DND-41 (cell line): ENCODE measurements at places on chromosomes 3 and 15.

DNA sequence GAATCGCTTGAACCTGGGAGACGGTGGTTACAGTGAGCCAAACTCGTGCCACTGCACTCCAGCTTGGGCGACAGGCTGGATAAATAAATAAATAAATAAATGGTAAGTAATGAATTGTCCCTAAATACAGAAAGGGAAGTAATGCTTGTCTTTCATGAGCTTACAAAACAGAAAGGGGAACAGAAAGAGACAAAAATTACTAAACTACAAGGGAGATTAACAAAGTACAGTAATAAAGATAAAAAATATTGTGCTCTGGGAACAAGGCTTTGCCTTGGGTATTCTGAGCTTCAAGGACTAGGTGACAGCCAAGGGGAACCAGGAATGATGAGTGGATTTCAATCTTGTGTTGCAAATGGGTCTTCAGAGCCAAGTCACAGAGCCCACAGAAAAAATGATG lies 9.2 kb upstream of the HLTF start:
- no peak for DNase-seq

DNA sequence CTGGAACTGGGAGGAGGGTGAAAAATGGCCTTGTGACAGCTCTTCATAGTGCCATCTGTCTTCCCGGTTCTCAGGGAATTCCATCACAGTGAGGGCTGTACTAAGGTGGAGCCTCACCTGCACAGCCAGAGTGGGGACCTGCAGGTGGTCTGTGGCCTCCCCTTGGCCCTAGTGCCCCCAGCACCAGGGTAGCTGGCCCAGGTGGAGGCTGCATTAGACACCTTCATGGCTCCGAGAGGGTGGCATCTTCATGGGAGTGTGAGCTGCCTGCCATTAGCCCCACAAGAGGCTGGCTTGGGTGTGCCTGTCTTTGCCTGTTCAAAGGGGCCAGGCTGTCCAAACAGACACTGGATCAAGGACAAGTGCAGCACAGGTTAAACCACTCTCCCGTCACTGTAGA lies 95.5 kb upstream of the PRR23E start:
- no peak for DNase-seq

- DNase-seq, result no peak
Measured at GRCh38 chr15:67745073-67746006, 80.0 kb upstream of the SKOR1 start.

GRCh38 chr3:24588629-24589512 lies 94.2 kb upstream of the THRB start:
- DNase-seq, result no peak

DNA sequence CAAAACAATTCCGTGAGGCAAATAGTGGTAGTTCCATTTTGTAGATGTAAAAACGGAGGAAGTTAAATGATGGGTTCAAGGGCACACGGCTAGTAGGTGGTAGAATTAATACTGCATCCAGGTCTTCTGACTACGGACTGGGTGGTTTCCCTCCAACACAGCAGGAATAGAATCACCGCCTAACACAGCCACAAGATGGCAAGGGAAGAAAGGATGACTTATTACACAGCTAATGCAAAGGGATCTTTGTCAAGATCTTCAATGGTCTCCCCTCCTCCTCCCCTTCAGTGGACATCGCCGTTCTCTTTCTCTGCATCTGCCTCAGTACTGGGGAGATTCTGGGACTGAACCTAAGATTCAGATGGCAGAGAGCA lies 524 bp upstream of the TOPBP1 start:
- DNase-seq, result peak; percentile 34

DNA sequence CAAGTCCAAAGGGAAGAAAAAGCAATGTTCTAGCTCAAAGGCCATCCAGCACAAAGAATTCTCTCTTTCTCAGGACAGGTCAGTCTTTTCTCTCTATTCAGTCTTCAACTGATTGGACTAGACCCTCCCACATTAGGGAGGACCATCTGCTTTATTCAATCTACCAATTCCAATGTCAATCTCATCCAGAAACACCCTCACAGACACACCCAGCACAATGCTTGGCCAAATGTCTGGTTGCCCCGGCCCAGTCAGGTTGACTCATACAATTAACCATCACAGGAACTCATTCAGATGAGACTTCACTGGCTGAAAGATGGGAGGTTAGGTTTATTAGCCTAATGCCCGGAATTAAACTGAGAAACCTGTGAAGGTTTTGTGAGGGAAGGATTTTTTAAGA lies 32.4 kb downstream of the ACAN start:
- no peak for DNase-seq

- peak; percentile 76 for DNase-seq
Measured at GRCh38 chr15:56244811-56245576, 1.3 kb upstream of the RFX7 start.

- no peak for DNase-seq
Measured at GRCh38 chr15:51758645-51759044, 7.2 kb downstream of the TMOD2 start.

DNA sequence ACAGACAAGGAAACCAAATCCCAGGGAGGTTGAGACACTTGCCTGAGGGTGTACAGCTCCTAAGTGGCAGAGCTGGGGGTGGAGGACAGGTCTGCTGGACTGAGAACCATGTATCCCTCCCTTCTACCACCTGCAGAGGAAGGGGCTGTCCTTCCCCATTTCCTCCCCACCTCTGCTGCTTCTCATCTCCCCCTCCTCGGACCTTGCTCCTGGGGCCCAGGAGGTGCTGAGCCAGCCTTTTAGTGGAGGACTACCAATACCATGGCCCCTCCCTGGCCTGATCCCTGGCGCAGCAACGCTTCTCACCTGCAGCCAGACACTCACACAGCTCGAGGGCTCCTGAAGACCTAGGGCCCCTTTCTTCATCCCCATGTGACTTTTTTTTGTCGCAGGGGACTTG lies 50.4 kb downstream of the IDH2 start:
- DNase-seq, result no peak

GRCh38 chr3:7209098-7209497 lies 348.2 kb downstream of the GRM7 start:
- no peak for DNase-seq

DNA sequence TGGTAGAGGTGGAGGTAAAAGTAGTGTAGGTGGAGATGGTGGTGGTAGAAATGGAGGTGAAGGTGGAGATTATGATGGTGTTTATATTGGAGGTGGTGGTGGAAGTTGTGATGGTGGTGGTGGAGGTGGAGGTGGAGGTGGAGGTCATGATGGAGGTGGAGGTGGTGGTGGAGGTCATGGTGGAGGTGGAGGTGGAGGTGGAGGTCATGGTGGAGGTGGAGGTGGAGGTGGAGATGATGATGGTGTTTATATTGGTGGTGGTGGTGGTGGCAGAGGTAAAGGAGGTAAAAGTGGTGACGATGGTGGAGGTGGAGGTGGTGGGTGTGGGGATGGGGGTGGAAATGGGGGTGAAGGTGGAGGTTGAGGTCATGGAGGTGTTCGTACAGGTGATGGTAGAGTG lies 107.8 kb downstream of the ASB7 start:
- DNase-seq, result no peak

GRCh38 chr3:122714273-122714672 lies 33.6 kb downstream of the PARP14 start:
- DNase-seq, result no peak

DNA sequence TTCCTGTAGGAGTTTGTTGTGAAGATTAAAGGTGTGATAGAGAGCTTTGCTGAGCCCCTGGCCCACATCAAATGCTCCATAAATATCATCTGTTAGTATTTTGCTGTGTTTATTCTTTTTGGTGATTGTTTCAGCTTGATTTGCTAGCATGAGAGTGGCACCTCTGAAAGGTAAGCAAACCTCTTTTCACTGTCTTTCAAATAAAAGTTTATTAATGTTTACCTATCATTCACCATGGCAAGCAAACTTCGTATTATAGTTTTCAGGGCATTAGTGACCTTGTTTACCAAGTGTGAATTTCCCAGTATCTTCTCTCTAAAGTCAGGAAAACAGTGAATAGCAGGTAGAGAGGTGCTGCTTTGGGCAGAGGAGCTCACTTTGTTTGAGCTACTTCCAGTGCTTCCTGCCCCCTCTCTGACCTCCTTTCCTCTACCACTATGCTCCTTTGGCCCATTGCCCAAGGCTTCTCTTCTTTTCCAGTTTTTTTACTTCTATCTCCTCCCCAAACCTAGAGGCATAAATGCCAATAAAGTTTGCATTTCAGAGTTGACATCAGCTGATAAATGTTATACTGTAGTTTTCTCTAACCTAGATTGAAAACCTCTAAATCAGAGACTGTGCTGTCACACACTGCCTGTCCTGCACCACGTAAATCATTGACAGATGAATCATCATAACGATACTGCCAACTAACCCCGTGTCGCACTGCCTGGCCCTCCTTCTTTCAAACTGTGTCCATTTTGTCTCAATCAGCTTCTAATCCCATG lies 569.0 kb downstream of the TUSC7 start:
- DNase-seq, result no peak

DNA sequence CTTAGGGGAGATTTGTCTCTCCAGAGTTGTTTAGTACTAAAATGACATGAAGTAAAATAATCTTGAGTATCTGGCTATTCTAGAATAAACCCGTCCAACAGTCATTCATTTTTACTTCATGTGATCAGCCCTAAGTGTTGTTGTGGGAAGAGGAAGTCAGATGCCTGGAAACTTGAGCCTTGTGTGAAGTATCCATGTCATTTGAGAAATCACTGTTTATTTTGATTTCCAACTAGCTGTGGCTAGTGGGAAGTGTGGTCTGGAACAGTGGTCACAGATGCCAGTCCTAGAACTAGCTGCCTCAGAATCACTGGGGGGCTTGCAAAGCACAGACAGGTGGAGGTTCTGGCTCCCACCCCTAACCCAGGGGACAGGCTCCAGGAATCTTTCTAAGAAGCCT lies 77.7 kb upstream of the LIMD1 start:
- DNase-seq, result no peak

GRCh38 chr15:82698711-82699345 lies 10.8 kb downstream of the AP3B2 start:
- no peak for DNase-seq

DNA sequence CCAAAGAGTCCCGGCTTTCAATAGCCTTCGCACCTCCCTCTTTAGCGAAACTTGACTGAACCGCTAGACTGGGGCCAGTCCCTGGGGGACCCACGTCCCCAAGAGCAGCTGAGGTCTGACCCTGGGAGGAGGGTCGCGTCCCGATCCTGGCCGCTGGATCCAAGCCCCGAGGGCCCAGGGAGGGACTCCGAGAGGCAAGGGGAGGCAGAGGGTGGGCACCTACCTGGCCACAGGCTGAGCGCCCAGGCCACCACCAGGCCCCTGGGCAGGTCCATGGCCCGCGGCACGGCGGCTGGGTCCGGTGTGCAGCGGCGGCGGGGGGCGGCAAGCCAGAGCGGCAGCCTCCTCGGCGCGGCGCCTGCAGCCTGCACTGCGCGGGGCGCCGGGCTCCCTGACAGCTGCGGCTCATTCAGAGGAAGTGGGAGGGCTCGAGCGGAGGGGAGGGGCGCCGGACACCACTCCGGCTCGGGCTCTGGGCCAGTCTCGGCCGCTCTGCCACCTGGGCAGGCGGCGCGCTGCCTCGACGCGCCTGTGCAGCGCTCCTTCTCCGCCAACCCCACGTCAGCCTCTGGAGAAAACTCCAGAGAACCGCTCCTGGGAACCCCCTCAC lies at the start of gene ITGA11:
Gene ITGA11 (minus strand): TSS at position 372 of the 610 bp plus-strand sequence. CDS start 97 bp downstream, at position 275.
- DNase-seq, result no peak

DNA sequence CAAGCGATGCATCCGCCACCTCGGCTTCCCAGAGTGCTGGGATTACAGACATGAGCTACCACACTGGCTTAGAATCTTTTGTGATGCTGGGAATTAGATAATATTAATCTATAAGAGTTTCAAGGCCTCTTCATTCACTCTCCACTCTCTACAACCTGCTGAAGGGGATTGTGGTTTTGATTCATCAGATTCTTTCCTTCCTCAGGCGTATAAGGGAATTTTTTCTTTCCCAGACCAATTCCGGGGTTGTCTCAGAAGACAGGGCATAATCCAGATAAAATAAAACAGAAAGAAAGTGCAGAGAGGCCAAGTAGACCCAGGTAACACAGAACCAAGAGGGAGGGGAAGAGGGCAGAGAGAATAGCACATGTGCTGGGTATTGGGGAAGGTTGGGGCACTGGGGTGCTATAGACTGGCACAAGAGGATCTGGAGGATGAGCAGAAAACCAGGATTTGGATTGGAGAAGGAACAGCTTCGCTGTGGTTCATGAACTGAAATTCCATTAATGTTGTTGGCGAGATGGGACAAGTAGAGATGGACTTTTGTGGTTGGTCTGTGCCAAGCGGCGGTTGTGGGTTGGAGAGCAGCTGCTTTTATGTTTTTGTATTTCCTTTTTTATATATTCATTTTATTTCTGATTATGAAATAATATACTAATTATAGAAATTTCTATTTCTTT lies 12.8 kb downstream of the ARL6IP5 start:
- DNase-seq, result no peak

DNA sequence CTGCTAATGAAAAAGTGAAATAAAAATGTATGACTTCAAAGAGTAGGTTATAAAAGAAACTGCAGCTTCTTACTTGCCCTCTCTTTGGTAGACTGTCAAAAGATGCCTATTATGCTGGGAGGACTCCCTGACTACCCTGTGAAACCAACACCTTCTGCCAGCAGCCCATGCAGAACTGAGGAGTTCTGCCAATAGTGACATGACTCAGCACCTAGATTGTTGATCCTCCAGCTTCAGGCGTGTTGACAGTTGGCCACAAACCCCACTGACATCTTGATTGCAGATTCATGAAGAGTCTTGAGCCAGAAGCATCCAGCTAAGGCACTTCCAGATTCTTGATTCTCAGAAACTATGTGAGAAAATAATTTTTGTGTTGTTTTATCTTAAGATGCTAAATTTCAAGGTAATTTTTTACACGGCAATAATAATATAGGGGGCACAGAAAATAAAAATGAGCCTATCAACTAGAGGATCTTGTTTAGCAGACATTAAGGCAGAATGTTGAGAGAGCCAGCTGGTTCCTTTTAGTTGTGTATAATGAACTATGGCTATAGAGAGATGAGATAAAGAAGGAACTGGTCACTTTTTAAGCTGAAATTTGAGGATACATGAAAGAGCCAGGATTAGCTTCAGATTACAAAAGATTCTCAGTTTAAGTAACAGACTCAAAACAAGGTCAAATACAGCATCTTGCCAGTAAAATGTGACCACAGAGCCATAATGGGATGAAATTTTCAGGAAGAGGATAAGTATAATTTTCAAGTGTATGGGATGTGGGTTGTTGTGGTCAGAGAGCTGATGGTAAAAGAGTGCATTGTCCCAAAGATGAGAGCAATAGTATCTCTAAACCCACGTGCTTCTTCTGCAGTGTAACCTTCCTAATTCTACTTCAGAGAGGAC lies 588.7 kb upstream of the CBLB start:
- peak; percentile 67 for DNase-seq

GRCh38 chr3:41338276-41338675 lies 139.0 kb downstream of the CTNNB1 start:
- DNase-seq, result no peak

DNA sequence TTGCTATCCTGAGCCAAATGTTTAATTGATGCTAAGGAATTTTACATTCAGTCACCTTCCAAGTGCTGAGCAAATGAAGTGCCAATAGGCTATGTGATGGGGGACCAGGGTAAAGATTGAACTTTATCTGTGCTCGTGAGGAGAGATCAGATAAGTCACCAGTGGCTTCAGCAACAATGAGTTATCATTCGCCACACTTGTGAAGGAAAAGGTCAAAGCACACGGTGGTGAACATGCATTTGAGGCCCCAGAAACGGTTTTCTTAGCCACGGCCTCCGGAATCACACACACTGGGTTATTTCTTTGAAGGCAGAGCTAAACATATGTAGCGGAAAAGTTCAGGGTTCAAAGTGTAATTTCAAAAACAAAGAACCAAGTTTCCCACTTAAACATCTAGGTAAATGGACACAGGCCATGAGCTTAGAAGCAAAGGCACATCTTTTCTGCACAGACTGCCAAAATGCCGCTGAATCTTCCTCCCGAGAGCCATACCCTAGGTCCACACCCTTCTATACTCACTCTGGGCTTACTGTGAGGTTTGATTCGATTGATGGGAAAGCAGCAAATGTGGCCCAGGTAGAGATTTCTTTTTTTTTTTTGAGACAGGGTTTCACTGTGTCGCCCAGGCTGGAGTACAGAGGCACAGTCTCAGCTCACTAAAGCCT lies 268.5 kb downstream of the SHQ1 start:
- no peak for DNase-seq
